Stimulated activated CD4-positive, alpha-beta T cell treated with anti-CD3 and anti-CD28 coated beads, Interleukin-4, amount 100 ng/mL, for 1 hour (primary cell): ENCODE measurements at places on chromosomes 3 and 15.

- no peak for DNase-seq
Observed at GRCh38 chr3:185069037-185070030, 83.5 kb downstream of the C3orf70 start.

- DNase-seq, result no peak
Observed at GRCh38 chr3:9653565-9654248, 4.4 kb downstream of the MTMR14 start.

- no peak for DNase-seq
Observed at GRCh38 chr3:131393868-131394267, 12.3 kb downstream of the NUDT16 start.

GRCh38 chr3:126166009-126166408 is 14.4 kb downstream of the ALDH1L1 start:
- DNase-seq, result no peak

- no peak for DNase-seq
Observed at GRCh38 chr3:195075941-195076875, 194.8 kb downstream of the XXYLT1 start.

DNA sequence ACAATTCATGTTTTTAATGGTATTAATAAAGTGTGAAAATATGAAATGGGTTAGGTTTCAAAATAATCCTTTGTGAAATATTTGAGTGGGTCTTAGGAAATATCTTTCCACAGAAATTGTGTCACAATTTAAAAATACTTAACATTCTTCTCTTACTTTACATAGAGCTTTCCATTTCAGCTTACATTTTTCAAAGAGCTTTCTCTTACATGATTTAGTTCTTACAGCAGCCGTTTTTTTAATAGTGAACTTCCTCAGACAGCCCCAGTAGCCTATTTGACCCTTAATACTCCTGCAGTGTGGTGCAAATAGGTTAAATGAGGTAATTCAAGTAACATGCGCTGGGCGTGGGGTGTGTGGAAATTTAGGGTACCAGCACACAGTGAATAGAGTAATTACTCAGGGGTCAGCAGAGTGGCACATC is 21.8 kb downstream of the P2RY12 start:
- no peak for DNase-seq

- no peak for DNase-seq
Observed at GRCh38 chr15:25767356-25768151, 95.6 kb downstream of the ATP10A start.

DNA sequence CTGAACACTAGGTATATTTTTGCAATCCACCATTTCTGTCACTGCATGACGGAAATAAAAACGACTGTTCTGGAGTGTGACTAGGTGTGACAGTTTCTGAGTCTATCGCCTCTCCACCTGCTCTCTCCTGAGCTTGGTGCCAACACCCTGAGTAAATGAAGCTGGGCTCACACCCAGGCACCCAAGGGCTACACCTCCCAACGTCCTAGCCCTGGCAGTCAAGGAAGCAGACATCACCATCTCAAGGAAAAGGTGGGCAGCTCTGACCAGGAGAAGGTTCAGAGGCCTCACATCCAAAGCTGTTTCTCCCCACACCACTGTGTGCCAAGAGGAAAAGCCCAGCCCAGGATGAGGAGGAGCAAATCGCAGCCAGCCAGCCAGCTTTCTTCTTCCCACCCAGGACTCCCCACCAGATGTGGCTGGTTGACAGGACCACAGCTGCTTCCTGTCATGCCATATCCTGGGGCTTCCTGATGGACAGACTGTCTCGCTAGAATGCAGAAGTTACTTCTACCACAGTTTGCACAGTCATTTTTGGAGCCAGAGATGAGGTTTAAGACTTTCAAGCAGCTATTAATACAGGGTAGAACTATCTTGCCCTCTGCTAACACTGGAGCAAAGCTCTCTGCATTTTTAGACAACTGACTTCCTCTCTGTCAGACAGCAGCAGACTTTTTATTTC is 3.3 kb downstream of the SCAMP2 start:
- peak; percentile 10 for DNase-seq

DNA sequence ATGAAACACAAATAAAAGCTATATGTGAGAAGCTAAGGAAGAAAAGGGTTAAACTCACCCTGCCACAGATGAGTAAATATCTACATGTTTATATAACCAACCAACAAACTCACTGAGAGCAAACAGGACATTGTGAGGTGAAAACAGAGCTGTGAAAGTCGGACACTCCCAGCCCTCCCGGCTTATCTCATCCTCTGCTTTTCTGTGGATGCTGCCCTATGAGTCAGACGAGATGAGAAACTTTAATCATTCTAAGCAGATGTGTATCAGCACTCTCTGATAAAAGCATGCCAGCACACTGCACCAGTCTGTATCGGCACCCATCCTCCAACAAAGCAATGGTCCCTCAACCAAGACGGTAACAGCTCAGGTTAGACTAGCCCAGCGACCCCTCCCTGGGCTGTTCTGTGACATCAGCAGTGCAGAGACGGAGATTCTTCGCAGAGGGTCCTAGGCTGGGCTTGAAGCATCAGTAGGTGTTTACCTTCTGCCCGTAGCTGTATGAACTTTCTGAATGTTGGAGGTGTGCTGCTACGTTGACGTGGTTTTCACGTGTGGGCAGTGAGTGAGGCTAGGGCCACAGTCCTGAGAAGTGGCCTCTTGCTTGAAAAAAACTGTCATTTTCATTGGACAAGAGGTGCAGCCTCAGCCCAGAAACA is 119.8 kb upstream of the ALDH1A3 start:
- DNase-seq, result no peak

- peak; percentile 11 for DNase-seq
Observed at GRCh38 chr3:43997788-43998369, 243.8 kb upstream of the TOPAZ1 start.

DNA sequence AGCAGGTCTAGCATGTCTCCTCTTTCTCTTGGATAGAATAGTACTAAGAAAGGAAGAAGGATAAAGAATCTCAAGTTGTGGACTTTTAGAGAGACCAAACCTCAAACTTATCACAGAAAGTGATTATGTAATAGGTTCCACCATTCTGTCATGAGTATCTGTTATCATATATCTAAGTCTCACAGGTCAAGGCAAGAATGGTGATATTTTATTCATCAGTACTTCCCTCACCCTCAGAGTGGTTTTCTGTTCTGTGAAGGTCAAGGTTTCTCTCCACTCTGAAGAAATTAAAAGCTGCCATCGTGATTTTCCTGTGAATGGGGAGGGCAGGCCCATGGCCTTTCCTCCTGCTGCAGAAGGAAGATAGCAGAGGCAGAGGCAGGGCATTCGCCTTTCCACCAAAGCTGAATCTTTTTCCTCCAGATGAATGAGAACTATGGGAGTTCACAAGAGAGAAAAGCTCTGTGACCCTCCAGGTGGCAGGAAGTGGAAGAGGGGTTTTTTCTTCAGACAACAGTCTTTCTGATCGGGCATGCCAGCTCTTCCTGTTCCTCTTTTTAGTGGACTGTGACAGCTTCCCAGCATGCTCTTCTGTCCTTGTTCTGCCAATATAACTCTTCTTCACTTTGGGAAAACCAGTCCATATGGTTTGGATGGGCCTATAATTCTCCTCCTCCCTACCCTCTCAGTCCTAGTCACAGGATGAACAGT is 37.1 kb upstream of the CCK start:
- no peak for DNase-seq

DNA sequence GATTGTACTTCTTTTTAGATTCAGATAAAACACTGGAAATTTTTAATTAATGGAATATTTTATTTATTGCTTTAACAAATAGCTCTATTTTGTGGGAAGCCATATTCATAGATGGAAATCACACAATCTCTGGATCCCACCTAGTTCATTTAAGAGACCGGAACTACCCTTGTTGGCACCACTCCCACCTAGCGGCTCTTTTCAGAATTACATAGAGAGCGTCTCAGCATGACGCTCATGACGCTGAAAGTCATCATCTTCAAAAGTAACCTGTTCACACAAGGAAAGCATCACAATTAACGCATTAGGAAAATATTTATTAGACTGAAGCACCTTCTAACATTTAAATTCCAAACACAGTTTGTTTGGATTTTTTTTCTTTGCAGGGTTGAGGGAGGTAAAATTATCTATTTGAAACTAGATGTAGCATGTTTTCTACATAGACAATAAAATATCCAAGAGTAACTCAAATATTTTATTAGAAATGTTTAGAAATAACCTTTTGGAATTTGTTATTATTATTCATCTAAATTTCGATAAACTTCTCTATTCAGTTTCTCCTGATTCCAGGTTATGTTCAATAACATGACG is 214.9 kb upstream of the ARRDC4 start:
- peak; percentile 7 for DNase-seq

- DNase-seq, result peak; percentile 4
Observed at GRCh38 chr3:137121704-137122314, 164.0 kb downstream of the IL20RB start.

DNA sequence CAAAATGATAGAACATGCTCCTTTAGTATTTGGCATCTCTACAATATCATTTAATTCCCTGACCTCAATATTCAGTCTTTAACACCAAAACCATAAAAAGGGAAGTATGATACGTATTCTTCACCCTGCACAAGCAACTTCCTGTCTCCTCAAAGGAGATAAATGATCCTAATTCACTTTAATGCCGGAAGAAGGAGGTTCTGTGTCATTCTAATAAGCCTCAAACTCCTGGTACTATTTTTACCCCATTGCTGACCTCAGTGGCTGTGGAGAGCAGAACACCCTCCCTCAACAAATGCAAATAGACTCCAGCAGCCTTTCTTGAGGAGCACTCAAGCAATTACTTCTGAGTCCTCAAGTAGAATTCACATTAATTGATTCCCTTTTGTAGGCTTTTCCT is 173.3 kb downstream of the TMEM108 start:
- DNase-seq, result no peak

GRCh38 chr15:63360170-63360569 is 21.5 kb downstream of the CA12 start:
- DNase-seq, result no peak

GRCh38 chr15:50024281-50024680 is 94.8 kb downstream of the ATP8B4 start:
- DNase-seq, result no peak

GRCh38 chr15:80182611-80183261 is 29.9 kb downstream of the FAH start:
- DNase-seq, result no peak

DNA sequence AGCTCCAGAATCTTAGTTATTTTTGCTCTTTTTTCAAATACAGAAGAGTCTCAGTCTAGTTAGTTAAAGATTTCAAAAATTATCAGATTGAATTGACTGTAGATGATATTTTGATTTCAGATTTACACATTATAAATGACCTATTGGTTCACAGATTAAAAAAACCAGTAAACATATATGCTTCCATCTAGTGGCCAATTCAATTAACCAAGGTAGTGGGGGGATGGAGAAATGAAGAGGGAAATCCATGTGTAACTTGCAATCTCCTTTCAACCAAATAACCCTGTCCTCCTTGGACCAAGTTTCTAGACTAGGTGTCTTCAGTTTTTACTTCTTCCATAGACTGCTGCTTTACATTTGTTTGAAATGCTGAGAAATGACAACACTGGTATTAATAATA is 789.8 kb downstream of the ROBO1 start:
- no peak for DNase-seq
